ENCODE measurements at places on chromosomes 2 and 18.

DNA sequence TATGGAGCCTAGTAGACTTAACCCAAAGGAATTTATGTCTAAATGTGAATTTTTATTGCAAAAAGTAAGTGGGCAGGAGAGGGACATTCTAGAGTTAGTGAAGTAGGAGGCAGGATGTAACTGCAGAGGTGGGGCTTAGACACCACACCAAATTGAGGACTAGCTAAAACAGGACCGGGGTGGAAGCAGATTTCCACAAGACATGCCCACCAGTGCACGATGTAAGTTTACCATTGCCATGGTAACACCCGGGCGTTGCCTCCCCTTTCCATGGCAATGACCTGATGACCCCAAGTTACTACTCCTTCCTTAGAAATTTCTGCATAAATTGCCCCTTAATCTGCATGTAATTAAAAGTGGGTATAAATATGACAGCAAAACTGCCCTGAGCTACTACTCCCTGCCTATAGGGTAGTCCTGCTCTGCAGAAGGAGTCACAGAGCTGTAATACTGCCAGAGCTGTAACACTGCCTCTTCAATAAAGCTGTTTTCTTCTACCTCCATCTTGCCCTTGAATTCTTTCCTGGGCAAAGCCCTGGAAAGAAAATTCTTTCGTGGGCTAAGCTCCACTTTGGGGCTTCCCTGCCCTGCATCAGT is 509.7 kb downstream of the ERBB4 start:
- DNase-seq: no peak

- DNase-seq: no peak
Measured at GRCh38 chr18:9608728-9609127, 5.6 kb downstream of the PPP4R1 start.

DNA sequence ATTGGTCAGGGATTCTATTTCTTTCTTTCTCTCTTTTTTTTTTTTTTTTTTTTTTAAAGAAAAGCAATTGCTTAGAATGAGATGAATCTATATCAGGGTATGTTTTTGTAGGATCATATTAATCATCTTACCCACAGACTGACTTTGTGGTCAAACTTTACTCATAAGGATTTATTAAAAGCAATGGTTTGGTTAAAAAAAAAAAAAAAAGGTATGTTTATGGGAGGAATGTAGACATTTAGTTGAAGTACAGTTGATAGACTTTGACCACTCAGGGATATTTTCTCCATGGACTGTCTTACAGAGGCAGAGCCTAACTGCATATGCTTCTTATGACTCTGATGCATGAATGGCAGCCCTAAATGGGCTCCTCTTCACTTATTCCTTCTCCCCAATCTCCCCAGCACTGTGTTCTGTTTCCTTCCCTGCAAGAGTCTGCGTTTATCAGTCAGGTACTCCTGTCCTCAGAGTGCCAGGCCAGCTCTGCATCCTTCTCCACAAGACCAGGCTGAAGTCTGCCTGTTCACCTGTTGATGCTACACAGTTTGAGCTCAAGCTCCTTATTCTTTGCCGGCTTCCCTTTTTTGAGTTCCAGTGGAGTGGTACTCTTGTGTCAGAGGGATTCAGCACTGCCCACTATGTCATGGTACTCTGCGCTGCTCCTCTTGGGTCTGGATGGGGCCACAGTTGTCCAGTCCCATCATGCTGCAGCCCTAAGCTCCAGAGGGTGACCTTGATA is 24.3 kb downstream of the CRIM1 start:
- no peak for DNase-seq

GRCh38 chr18:13283746-13284145 is 65.2 kb downstream of the LDLRAD4 start:
- DNase-seq: no peak

GRCh38 chr18:12046046-12046750 is 47.4 kb upstream of the ANKRD62 start:
- DNase-seq: no peak

- peak; percentile 87 for DNase-seq
Measured at GRCh38 chr2:27428978-27429541, 629 bp downstream of the NRBP1 start.

GRCh38 chr2:18502142-18502541 is 58.3 kb downstream of the RDH14 start:
- no peak for DNase-seq

DNA sequence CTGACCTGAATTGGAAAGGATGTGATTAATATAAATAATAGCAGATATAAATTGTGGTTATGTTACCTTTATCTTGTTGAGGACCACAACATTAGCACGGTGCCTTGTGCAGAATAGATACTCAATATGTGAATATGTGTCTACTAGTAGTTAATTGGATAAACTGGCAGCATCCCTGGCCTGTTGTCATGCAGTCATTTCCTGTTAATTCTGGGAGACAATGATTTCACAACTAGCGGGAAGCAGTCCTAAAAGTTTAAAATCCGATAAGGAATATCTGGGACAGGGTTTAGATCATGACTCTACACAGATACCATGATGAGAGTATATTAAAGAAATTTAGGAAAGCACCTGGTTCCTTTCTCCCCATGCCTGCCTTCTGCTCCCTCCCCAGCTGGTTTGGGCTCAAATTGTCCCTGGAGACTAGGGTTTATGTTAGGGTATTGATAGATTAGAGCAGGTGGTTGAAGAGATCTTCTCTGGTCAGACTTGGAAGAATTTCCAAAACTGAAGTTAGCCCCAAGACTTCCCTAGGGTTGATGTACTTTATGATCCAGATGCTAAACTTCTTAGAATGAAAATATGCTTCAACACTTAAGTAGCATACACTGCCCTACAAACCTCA is 32.8 kb downstream of the CYBRD1 start:
- no peak for DNase-seq

GRCh38 chr18:64717026-64717425 is 568.1 kb upstream of the LINC00305 start:
- no peak for DNase-seq

DNA sequence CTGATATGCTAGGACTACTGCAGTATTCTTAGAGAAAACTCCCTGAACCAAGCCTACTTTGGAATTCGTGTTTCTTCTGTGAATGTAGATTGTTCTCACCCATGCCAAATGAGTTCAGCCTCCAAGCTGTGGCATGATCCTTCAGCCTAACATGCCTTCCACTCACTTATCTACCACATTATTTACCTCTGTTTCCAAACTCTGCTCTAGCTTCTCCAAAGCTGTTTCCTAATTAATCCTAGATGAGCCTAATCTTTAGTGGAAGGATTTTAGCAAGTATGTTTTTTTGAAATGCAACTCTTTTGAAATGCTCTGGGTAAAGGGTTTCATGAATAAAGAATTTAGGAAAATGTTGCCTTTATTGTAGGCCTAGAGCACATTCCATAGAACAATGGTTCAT is 152.9 kb upstream of the MMADHC start:
- DNase-seq: no peak

DNA sequence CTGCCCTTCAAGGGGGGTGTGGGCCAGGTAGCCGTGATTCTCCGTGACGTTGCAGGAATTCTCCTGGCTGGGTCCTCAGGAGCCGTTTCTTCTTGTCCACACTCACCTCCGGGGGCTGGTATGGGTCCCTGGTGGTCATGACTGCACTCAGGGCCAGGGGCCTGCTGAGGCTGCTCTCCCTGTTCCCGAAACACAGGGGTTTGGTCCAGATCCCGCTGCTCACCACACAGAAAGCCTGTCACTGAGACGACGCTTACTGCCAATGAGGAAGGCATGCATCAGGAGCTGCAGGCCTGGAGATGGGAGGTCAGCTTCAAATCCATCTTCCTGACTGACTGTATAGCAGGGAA is 160.7 kb downstream of the RTP5 start:
- no peak for DNase-seq

- DNase-seq: no peak
Measured at GRCh38 chr2:134926231-134926931, 7.8 kb downstream of the CCNT2 start.

DNA sequence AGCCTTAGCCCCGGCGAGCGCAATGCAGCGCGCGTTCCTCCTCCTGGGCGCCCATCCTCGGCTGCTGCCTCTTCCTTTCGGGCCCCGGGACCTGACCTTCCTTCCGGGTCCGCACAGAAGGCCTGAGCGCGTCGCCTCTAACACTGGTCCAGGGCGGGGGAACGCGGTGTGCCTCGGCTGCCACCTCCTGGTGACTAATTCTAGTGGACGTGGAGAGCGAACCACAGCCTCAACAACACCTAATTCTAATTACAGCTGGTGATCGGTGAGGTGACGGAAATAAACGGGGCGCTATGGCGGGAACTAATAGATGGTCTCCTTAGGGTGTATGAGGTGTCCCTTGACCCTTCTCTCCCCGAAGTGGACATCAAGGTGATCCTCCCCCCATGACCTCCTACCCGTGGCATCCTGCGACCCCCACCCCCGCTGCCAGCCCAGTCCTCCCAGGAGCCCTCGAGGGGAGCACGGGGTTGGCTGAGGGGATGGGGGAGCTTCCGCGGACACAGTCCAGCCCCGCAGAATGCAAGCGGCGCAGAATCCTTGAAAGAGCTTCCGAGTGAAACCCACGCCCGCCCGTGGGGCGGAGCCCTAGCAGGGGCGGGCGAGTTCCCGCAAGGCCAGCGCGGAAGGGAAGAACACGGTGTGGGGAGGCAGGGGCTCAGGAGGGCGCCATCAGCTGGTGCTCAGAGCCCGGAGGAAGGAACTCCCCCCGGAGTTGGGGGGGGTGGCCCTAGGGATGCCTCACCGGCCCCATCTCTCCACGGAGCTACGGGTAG is 12.8 kb upstream of the HMSD start:
- peak; percentile 87 for DNase-seq

GRCh38 chr2:119486196-119486827 is 38.0 kb downstream of the SCTR start:
- no peak for DNase-seq

- DNase-seq: no peak
Measured at GRCh38 chr2:45668509-45668908, 17.0 kb downstream of the PRKCE start.

DNA sequence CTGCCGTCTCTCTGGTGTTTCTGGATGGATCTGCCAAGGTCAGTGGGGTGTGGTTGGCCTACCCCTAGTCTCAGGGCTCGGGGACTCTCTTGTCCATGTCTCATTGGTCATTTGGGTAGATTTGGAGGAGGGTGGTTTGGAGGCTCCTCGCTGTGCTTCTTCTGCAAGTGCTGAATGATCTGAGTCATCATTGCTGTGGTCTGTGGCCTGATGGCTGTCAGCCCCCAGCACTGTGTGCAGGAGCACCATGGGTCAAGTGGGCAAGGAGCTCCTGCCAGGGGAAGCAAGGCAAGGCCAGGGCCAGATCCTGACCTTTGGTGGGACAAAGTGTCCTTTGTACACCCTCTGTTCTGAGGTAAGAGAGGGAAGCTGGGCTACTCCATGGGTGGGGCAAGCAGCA is 221.8 kb downstream of the FHOD3 start:
- DNase-seq: no peak

DNA sequence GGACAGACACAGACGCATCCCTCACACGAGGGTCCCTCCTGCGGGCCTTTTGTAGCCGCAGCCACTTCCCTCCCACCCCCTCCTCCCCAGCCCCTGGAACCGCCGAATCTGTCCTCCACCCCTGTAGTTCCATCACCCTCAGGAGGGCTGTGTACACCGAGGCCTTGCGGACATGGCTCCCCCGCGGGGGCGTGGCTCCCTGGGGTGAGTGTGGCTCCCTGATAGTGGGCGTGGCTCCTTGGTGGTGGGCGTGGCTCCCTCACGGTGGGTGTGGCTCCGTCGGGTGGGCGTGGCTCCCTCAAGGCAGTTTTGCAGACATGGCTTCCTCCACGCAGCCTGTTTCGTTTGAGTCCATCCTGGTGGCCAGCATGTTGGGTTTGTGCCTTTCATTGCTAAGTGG is 420.7 kb upstream of the SALL3 start:
- DNase-seq: no peak

DNA sequence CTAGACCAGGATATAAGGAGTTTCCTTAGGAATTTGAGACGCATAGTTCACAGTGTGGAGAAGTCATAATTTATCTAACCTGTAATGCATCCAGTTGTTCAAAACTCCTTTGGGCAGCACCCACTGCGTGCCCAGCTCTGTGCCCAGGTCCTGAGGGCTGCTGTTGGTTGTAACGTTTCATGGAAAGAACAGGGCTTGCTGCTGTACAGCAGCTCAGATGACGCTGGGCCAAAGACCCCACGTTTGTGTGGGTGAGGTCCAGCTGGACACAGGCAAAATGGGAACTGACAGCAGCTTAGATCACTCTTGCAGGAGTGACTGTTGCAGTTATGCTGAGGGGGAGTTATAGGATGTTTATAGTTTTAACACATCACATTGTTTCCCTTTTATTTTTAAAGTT is 30.0 kb upstream of the HS6ST1 start:
- DNase-seq: no peak

DNA sequence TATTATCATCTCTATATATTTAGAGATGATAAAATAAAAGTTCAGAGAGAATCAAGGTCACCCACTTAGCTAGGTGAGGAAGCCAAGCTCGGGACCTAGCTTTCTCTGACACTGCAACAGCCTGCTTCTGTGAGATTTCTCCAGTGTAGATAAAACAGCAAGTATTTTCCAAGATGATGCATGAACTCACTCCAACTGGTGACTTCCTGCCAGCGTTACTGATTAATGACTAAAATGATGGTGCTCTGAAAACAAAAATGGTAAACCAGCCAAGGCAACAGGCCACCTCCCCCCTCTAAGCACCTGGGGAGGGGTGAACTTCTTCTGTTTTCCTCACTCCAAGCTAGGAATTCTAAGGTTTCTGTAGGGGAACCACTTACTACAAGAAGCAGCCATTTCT is 510.2 kb upstream of the ID2 start:
- no peak for DNase-seq

- DNase-seq: no peak
Measured at GRCh38 chr2:113124984-113125855, 2.2 kb upstream of the IL1RN start.

GRCh38 chr18:58715540-58715939 is 44.3 kb downstream of the MALT1 start:
- DNase-seq: no peak

DNA sequence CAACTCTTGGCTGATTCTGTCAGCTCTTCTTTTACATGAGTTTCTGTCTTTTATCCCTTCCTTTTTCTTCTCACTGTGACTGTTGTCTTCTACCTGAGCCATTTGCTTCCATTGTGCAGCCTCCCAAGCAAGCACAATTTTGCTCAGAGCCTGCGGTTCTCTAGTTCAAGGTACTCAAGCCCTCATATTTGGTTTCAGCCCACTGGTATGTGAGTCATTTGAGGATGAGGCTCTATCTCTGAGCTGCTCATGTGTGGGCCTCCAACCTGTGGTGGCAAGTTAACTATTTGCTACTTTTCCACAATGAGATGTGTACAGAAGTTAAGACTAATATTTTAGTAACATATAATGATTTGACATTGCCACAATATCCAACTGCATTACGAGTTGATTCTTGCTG is 183.0 kb downstream of the PHLPP1 start:
- no peak for DNase-seq

DNA sequence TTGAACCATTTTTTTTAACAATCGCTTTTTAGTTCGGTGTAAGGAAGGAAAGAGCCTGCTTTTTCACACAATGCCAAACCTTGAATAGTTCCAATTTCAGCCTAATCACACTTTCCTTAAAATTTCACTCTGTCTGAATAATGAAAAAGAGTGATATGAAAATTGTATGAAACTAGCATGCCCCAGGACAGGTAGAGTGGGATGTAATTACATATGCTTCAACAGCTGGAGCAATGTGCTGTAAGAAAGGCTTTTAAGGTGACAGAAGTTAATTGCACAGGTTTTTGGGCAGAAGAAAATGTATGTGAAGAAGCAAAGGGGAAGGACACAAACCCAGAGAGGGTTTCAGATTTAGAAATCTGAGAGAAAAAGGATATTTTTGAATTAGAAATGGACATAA is 184.0 kb downstream of the DSC3 start:
- no peak for DNase-seq

Data from pancreas (tissue), 10 donors.